Gastroesophageal sphincter (tissue), 4 donors: ENCODE measurements at places on chromosomes 7 and 10. TPM values are rescaled to one million over a fixed set of nuclear protein-coding genes. Genes with fewer than 3 reads are reported as not detected.

GRCh38 chr7:41779918-41780317 is 77.0 kb upstream of the INHBA start:
- peak; percentile 60 for ATAC-seq

DNA sequence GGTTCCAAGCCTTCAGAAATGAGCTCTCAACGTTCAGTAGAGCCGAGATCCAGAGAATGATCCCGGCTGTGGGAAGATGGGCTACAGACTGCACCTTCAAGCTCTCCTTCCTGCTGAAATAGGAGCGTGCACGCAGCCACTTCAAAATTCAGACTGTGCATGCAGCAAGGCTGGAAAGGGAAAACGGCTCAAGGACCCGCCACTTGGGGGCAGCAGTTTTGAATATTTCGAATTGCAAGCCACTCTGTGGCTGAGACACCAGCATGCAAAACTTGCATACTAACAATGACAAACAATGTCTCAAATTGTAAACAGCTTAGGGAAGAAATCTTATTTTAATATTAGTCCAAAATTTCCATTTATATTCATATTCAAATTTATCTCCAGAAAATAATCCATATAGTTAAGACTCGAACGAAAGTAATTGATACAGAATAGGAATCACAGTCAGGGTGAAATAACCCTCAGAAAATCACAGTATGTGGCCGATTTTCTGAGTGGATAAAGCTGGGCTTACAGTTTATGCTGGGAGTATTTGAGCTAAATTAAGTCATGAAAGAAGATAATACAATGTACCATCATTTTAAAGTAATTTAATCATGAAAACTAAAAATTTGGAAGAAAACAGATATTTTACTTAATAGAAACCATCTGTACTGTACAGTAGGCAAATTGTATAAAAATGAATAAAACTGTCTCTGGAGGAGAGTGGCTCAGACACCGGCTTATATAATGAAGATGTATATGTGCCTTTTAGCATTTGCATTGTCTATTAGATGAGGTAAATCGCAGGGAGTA is 137.9 kb upstream of the MKI67 start:
- no peak for ATAC-seq

Gene RADIL
- total RNA-seq: 6.8 TPM

GRCh38 chr7:28979776-28980175 is 21.6 kb upstream of the TRIL start:
- ATAC-seq: peak; percentile 51

Gene SPDYE18
- total RNA-seq: not detected

DNA sequence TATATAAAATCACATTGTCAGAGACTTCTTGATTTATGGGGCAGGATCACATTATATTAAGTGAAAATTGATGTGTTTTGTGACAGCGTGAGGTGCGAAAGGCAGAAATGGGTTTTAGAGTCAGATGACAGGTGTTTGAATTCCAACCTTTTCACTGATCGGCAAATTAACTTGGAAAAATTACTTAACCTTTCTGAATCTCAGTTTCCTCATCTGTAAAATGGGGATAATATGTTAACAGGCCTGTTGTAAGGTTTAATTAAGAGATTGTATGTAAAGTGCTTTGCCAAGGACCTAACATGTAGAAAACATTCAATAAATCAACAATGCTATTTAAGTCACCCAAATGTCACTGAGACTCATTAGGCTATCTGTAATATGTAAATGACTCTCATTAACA is 221.2 kb upstream of the LYZL1 start:
- ATAC-seq: no peak
